Cerebellum (tissue), 4 donors: ENCODE measurements at places on chromosomes 16 and 17. TPM values are rescaled to one million over a fixed set of nuclear protein-coding genes. Genes with fewer than 3 reads are reported as not detected.

- DNase-seq = no peak
These were observed 2.7 kb upstream of the SNX20 start for GRCh38 chr16:50683689-50684374.

The CHST5 gene
- 0.45 TPM for total RNA-seq

DNA sequence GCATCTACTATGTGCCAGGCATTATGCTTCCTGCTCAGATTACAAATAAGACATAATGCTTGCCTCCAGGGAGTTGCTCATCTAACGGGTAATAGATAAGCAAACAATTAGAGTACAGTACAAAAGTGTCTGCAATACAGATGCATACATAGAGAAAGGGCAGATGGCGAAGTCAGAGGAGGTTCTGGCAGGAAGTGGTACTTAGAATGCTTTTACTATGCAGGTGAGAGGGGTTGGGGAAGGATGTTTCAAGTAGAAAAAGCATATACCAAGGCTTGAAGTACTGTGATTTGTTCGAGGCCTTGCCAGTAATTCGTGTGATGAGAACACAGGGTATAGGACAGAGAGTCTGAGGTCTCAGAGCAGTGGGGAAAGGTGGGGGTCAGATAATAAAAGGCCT lies 349.8 kb downstream of the UTP18 start:
- no peak for DNase-seq

The SOST gene
- not detected for total RNA-seq

GRCh38 chr16:86697715-86698114 lies 119.4 kb downstream of the FOXL1 start:
- DNase-seq = no peak

The UTS2R gene
- not detected for total RNA-seq

The ENPP7 gene
- total RNA-seq = not detected

DNA sequence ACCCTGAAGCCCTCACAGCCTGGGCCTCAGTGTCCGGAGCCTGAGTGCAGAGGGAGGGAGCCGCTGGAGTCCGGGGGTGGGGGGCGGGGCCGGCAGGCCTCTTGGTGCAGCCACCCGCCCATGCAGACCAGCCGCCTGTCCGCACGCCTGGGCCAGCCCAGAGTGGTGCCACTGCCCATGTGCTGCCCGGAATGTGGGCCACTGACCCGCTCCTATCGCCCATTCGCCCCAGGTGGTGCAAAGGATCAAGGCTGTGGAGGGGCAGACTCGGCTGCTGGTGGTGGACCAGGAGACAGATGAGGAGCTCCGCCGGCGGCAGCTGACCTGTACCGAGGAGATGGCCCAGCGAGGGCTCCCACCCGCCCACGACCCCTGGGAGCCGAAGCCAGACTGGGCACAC lies 2.6 kb downstream of the NHERF2 start:
- DNase-seq = no peak

- no peak for DNase-seq
These were observed 189.0 kb downstream of the ZFHX3 start for GRCh38 chr16:72858665-72859493.

The KRT20 gene
- 0.82 TPM for total RNA-seq

DNA sequence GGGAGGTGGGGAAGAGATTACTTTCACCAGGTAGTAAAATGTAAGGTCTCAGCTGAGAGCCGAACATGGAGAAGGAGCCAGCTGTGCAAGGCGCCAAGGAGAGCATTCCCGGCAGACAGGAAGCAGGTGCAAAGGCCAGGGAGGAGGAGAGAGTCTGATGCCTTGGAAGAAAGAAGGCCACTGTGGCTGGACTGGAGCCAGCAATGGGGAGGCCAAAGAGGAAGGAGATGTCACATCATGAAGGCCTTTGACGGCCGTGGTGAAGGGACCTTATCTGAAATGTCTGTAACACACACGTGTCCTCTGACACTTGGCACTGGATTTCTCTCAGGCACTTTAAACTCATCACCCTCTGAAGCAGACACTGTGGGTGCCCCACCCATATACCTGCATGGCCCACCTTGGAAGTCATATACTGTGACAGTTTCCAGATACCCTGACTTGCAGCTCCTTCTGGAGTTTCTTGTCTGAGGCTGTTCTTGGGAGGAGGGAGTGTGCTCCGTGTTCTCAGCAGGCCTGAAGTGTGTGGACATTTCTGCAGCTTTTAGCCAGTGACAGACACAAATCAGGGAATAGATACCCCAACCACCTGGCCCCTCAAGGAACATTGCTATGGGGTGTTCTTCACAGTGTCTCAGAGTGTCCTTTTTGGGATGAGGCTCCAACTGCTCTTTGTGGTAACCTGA lies 1.9 kb upstream of the SLC5A2 start:
- no peak for DNase-seq

- peak; percentile 80 for DNase-seq
These were observed 3.8 kb upstream of the FAM171A2 start for GRCh38 chr17:44367231-44367979.

DNA sequence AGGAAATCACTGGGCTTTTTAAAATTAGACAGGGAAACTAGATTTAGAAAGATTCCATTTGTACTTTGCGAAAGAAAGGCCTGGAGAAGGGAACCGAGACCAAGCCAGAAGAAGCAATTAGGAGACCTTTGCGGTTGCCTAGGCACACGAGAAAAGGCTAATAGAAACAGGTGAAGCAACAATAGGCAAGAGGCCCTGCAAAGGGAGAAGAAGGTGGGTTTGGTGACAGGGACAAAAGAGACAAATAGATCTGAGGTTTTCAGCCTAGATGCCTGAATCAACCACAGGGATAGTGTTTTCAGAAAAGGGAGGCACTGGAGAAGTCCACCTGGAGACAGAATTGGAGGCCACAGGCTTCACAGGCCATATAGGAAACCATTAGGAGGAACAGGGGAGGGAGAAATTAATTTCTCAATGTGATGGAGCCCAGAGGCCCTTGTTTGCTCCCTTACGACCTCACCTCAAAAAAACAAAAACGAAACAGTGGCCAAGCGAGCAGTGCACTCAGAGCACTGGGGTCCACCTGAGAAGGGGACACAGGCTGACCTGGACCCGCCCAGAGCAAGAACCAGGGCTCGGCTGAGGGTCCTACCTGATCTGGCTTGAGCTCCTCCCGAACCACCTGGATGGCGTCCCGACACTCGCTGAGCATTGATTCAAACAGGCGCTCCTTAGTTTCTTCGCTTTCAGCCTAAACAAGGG lies 22.3 kb downstream of the SRP68 start:
- no peak for DNase-seq

DNA sequence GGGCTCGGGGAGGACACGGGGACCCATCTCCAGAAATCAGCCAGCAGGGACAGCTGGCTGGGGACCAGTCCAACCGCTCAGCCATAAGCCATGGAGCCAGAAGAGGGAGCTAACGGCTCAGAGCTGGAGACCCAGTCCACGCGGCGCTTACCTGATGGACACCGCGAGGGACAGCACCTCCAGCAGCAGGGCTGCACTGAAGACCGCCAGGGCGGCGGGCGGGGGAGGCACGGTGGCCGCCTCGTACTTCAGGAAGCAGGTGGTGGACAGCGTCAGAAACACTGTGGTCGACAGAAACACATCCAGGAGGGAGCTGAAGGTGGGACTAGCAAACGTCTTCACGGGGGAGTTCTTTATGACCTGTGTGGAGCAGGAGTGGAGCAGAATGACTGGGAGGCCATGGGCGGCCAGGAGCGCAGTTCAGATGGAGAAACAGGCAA lies 102.6 kb upstream of the CREBBP start:
- peak; percentile 89 for DNase-seq

GRCh38 chr17:43736389-43736788 lies 22.2 kb downstream of the SOST start:
- DNase-seq = no peak

- DNase-seq = no peak
These were observed 30.9 kb downstream of the SOCS1 start for GRCh38 chr16:11224894-11225676.

The KRT9 gene
- total RNA-seq = not detected

The MARVELD3 gene
- 1.2 TPM for total RNA-seq

DNA sequence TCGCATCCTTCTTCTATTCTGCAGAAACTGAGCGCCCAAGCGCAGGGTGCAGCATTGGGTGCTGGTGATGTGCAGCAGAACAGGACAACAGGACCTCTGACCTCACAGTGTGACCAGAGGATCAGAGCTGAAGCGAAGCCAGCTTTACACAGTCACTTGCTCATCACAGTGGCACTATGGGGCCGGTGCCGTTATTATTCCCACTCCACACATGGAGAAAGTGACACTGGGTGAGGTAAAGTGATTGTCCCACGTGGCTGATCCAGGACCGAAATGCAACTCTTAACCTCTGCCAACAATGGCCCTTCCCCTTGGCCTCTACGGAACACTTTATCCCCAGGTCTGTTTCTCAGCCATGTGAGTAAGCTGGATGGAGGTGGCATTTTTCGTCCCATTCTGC lies 171.2 kb downstream of the C16orf78 start:
- no peak for DNase-seq

The SNX11 gene
- 8.7 TPM for total RNA-seq

DNA sequence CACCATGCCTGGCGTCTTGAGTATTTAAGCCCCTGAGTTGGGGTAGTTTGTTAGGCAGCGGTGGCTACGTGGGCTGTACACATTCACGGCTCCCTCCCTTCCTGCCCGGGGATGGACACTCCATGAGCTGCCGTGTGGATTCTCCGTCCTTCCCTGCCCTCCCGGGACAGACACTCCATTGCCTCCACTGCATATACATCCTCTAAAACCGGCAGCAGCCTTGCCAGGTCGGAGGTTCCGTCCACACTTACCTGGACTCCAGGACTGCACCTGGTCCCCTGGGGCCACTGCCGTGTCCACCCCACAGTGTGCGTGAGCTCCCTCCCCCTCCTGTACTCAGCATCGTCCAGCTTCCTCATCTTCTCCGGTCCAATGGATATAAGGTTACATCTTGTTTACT lies 3.5 kb upstream of the SPATA2L start:
- DNase-seq = no peak

The TMEM208 gene
- total RNA-seq = 10.7 TPM

The ABCA9 gene
- 27.1 TPM for total RNA-seq

- DNase-seq = no peak
These were observed 15.0 kb upstream of the MT4 start for GRCh38 chr16:56549744-56550385.

DNA sequence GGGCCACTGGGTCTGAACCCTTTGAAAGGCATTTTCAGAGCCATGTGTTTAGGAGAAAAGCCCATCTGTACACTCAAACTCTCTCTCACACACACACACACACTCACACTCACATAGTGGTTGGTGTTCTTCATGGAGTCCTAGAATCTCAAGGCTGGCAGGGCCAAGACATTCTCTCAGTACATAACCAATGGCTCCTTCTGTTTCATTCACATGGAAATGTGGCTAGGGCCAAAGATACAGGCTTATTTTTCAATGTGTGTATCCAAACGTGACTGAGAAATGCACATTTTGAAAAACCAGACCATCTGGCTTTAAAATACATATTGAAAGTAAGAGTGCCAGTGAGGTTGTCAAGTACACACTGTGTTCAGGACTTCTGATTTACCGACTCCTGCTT lies 59.0 kb upstream of the SALL1 start:
- no peak for DNase-seq

GRCh38 chr16:62068747-62069146 lies 32.5 kb upstream of the CDH8 start:
- DNase-seq = no peak

- no peak for DNase-seq
These were observed 8.1 kb upstream of the CCL18 start for GRCh38 chr17:36055921-36056520.

The WNK4 gene
- total RNA-seq = 0.82 TPM

GRCh38 chr16:8867932-8868415 lies 832 bp downstream of the CARHSP1 start:
- no peak for DNase-seq

DNA sequence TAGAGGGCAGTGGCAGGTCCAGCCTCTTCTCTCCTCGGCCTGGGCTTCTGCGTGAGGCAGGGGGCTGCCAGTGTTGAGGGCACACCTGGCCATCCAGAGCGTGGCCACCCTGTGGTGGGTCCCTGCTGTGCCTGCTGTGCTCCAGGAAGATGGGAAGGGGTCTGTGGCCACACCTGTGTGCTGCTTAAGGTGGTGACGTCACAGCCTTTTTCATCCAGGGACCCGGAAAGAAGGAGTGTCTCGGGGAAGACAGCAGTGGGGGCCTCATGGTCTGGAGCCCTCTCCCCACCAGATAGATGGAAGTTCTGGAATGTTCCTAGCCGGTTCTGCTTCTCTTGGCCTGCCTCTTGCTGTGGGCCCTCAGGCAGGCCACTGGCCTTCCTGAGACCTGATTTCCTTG lies 36.5 kb downstream of the ACTG1 start:
- no peak for DNase-seq

DNA sequence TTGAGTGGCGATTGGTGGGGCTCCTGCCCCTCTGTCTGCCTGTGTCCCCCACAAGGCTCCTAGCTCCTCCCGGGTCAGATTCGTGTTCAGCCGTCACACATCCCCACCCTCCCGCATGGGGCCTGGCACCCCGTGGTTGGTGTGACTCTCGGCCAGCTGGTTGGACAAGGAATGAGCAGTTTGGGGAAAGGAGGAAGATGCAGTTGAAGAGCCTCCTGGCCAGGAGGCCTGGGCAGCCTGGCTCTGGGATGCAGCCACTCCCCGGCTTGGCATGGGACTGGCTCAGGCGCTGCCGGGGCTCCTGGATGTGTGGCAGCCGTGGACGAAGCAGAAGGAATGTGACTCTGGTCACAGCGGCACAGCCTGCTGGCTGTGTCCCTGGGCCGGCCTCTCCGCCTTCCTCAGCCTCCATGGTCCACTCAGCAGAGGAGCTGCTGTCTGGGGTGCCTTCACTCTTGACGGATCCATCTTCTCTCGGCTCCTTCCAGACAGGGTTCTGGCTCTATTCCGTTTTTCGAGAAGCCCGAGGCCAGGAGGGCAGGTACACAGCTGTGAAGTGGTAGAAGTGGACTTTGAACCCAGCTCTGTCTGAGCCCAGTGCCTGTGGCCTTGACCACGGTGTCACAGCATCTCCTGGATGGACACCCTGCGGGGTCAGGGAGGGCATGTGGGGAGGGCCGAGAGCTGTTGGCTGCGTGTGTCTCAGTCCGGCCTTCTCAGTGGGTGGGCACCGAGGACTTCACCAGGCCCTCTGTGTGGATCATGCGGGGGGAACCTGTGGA lies 2.1 kb downstream of the TRAF7 start:
- DNase-seq = no peak

The MRM1 gene
- 2.2 TPM for total RNA-seq

The PRSS27 gene
- total RNA-seq = 2.6 TPM

The FOXC2 gene
- 0.45 TPM for total RNA-seq

- DNase-seq = no peak
These were observed 14.7 kb upstream of the XYLT2 start for GRCh38 chr17:50331085-50331791.

- DNase-seq = no peak
These were observed 9.3 kb upstream of the CAPNS2 start for GRCh38 chr16:55557186-55557585.

GRCh38 chr17:17609121-17609520 lies 17.6 kb upstream of the PEMT start:
- DNase-seq = no peak

The PLEKHM1 gene
- total RNA-seq = 24.7 TPM

The GRAPL gene
- 1.3 TPM for total RNA-seq

- no peak for DNase-seq
These were observed 27.5 kb downstream of the CEP131 start for GRCh38 chr17:81194941-81195901.

DNA sequence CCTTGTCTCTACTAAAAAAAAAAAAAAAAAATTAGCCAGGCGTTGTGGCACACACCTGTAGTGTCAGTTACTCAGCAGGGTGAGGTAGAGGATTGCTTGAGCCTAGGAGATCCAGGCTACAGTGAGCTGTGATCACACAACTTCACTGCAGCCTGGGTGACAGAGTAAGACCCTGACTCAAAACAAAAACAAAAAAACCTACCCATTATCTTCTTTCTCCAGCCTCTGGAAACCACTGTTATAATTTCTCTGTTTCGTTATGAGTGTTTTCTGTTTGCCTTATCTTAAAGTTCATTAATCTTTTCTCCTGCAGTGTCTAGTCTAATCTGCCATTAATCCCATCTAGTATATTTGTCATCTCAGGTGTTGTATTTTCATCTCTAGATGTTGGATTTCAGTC lies 18.6 kb upstream of the CLTC start:
- no peak for DNase-seq
